Sigmoid colon (tissue), 7 donors: ENCODE measurements at places on chromosomes 13 and 19. TPM values are rescaled to one million over a fixed set of nuclear protein-coding genes. Genes with fewer than 3 reads are reported as not detected.

KLK11 gene
- total RNA-seq: not detected

TPTE2 gene
- not detected for total RNA-seq

NALCN gene
- 1.1 TPM for total RNA-seq

ZNF77 gene
- 4.4 TPM for total RNA-seq

MARK4 gene
- total RNA-seq: 12.7 TPM

ZNF480 gene
- total RNA-seq: 11.2 TPM

GRIK5 gene
- 12.1 TPM for total RNA-seq

PLK5 gene
- total RNA-seq: not detected

LILRB5 gene
- 23.5 TPM for total RNA-seq

NCR1 gene
- not detected for total RNA-seq

KIR2DL3 gene
- total RNA-seq: not detected

NLRP4 gene
- total RNA-seq: not detected

TMEM59L gene
- 2.9 TPM for total RNA-seq

ZNF763 gene
- total RNA-seq: 2.6 TPM

ZNF563 gene
- total RNA-seq: 2.5 TPM

TEX29 gene
- total RNA-seq: not detected

C19orf73 gene
- total RNA-seq: not detected

ZNF737 gene
- 9.5 TPM for total RNA-seq

TNFSF9 gene
- 0.16 TPM for total RNA-seq

C19orf25 gene
- 26.0 TPM for total RNA-seq

YJU2 gene
- 20.2 TPM for total RNA-seq

GDF15 gene
- total RNA-seq: 2.4 TPM

NPAS1 gene
- 1.4 TPM for total RNA-seq
